ENCODE measurements at places on chromosomes 1 and 21.

GRCh38 chr1:245389873-245390272 is 235.1 kb downstream of the KIF26B start:
- no peak for DNase-seq

DNA sequence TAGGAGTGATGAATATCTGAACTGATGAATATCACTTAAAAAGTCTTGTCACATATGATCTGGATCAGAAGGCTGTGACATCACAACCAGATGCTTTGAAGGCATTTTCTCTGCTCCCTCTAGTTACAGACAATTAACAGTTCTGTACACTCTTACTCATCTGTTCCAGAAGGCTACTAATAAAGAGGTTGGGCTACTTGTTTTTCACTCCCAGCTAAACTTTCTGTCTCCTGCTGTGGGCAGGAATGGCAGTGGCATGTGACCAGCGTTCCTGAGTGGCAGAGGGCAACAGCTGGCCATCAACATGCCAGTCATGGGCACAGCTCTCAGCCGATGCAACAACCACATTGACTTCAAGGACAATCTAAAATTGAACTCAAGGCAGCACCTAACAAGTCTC is 66.7 kb downstream of the SLC45A1 start:
- DNase-seq: no peak

GRCh38 chr1:95353194-95353593 is 119.2 kb downstream of the RWDD3 start:
- DNase-seq: no peak

DNA sequence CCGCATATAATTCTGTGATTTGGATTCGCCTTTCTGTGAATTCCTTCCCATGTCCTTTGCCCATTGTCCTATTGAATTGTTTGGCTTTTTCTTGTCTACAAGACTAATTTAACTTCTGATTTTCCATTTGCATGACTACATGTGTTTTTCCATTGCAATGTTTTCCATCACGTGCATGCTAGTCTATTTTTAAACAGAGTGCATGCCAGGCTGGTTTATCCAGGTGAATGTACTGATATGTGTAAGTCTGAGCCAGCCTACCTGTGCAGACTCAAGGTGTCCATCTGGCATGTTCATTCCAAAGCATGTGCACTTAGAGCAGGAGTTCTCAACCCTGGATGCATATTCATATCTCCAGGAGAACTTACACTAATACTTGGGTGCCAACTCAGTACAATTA is 59.7 kb downstream of the INAVA start:
- no peak for DNase-seq

- DNase-seq: no peak
These were observed 32.9 kb downstream of the NIBAN1 start for GRCh38 chr1:184941410-184941733.

GRCh38 chr1:20936216-20936615 is 149.1 kb upstream of the HP1BP3 start:
- no peak for DNase-seq

GRCh38 chr1:207933205-207933800 is 22.4 kb upstream of the CD34 start:
- no peak for DNase-seq

All from activated naive CD4-positive, alpha-beta T cell treated with Interleukin-2 at 50 U/mL for 16 hours (primary cell).